ENCODE measurements at places on chromosomes 5 and 9. TPM values are rescaled to one million over a fixed set of nuclear protein-coding genes. Genes with fewer than 3 reads are reported as not detected.

The MCTP1 gene
- total RNA-seq: 8.9 TPM

The ROPN1L gene
- 2.1 TPM for total RNA-seq

The CNTFR gene
- total RNA-seq: 0.20 TPM

The TUSC1 gene
- 6.8 TPM for total RNA-seq

The C9orf153 gene
- not detected for total RNA-seq

The SPACA9 gene
- 3.8 TPM for total RNA-seq

The MGAT1 gene
- total RNA-seq: 84.3 TPM

The HAVCR1 gene
- total RNA-seq: 43.9 TPM

The SPATA31E1 gene
- total RNA-seq: not detected

The PCDHGA8 gene
- total RNA-seq: not detected

The PKN3 gene
- 18.9 TPM for total RNA-seq

The SPEF2 gene
- 1.3 TPM for total RNA-seq

The GKAP1 gene
- total RNA-seq: 7.0 TPM

The SLCO6A1 gene
- not detected for total RNA-seq

The SNX24 gene
- total RNA-seq: 23.9 TPM

The IFNB1 gene
- not detected for total RNA-seq

The ISL1 gene
- not detected for total RNA-seq

Measured in A549 treated with DMSO at 1 μM for 4 hours (cell line).